NCI-H1092 (cell line): ENCODE measurements at places on chromosomes 6 and 20.

GRCh38 chr6:123551939-123552707 is 84.6 kb downstream of the TRDN start:
- no peak for DNase-seq

- DNase-seq: no peak
These were observed 29.3 kb downstream of the SNPH start for GRCh38 chr20:1295276-1295930.

DNA sequence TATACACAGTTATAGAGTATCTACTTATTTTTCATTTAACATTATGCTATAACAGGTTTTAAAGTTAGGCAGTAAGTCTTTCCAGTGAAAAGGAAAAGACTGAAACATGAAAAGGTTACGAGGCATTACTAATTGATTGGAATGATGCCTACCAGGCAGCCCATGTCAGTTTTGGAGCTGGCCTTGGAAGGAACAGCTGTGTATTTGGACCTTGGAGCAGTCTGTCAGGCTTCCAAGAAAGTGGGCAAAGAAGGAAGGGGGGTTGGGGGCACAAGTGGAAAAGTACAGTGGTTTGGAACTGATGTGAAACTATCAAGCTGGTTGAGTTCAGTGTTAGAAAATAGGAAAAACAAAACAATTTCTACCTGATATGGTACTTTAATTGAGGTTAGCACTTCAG is 41.7 kb downstream of the SLC16A10 start:
- no peak for DNase-seq

DNA sequence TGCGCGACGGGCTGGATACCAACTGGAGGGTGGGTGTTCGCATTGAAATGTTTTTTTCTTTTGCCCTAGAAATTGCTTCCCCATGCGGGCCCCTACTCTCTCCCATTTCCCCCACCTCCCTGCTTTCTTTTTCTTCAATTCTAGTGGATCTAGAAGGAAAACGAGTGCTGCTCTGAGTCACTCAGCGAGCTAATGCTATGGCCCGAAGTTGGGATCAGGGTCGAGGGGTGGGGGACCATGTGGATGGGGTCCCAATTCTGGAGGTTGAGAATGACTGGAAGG is 71.5 kb downstream of the SOX4 start:
- DNase-seq: no peak

GRCh38 chr6:119171864-119172588 is 93.6 kb upstream of the FAM184A start:
- no peak for DNase-seq

DNA sequence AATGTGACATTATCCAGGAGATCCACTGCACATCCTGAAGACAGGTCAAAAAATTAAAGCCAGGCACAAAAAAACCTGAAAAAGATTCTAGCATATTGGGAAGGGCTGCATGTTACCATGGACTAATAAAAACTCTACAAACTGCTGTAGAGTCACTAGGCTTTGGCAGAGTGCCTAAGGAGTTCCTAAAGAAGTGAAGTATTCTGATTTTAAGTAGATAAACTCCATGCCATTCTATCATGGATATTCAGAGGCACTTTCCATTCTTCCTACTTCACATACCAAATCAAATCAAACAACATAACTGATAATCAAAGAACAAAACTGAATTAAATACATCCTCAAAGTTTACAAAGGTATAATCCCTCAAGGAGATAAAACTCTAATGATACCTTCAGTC is 3.0 kb upstream of the MBOAT1 start:
- DNase-seq: no peak

DNA sequence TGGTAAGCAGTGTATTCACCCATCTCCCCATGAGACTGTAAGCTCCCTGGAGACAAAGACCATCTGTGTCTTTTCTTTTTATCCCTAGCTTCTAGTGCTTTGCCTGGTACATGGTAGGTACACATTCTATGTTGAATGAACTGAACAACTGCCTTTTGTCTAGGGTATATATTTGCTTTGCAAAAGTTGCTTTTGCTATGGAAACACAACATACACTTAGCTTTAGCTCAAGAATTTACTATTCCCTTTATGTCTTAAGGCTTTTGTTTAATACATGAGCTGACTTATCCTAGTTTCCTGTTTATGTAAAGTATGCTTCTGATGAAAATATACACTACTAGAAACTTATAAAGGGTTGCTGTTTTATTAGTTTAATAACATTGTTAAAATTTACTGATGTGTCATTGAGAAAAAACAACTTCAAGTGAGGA is 198.2 kb downstream of the PRL start:
- no peak for DNase-seq

- DNase-seq: peak; percentile 43
These were observed 6.7 kb upstream of the KCNK15 start for GRCh38 chr20:44738813-44739477.

GRCh38 chr20:44728801-44729443 is 13.8 kb downstream of the CCN5 start:
- DNase-seq: peak; percentile 60

- no peak for DNase-seq
These were observed 82.4 kb downstream of the PPP1R3G start for GRCh38 chr6:5167501-5167900.

GRCh38 chr6:162256361-162256760 is 471.2 kb downstream of the PRKN start:
- no peak for DNase-seq

GRCh38 chr6:14231501-14232280 is 114.1 kb downstream of the CD83 start:
- DNase-seq: no peak

GRCh38 chr20:12860619-12861247 is 148.0 kb upstream of the SPTLC3 start:
- DNase-seq: no peak

GRCh38 chr6:146851837-146852236 is 253.1 kb downstream of the ADGB start:
- no peak for DNase-seq

- DNase-seq: no peak
These were observed 33.2 kb upstream of the TRAM2 start for GRCh38 chr6:52610011-52610410.

- no peak for DNase-seq
These were observed 30.6 kb downstream of the ADGRF4 start for GRCh38 chr6:47729019-47729418.

- no peak for DNase-seq
These were observed 7.2 kb downstream of the PNLDC1 start for GRCh38 chr6:159807150-159807858.

DNA sequence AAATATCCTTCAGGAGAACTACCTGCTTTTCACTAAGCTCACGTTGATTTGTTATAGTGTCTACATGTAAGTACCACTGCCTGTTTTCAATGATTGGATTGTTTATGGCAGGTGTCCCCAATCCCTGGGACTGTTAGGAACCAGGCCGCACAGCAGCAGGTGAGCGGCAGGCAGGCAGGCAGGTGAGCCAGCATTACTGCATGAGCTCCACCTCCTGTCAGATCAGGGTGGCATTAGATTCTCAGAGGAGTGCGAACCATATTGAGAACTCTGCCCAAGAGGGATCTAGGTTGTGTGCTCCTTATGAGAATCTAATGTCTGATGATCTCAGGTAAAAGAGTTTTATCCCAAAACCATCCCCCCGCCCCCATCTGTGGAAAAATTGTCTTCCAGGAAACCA is 303.3 kb downstream of the EYA4 start:
- DNase-seq: no peak

DNA sequence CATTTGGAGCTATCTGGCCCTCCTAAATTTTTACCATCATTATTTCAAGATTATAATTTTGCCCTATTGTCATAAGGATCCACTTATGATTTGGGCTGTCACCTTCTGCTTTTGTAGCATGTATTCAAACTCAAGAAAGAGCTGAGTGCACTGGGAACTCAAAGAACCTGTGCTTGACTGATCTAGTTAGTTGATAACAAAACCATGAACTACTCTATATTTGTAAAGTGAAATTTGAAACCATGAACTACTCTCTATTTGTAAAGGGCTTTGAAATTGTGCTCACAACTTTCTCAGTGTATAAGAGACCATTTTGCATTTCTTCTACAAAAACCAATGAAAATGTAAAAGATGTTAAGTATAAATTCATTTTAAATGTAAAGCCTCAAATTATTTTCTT is 77.5 kb upstream of the POPDC3 start:
- no peak for DNase-seq

- DNase-seq: no peak
These were observed 3.4 kb upstream of the ZNF217 start for GRCh38 chr20:53597030-53597482.

DNA sequence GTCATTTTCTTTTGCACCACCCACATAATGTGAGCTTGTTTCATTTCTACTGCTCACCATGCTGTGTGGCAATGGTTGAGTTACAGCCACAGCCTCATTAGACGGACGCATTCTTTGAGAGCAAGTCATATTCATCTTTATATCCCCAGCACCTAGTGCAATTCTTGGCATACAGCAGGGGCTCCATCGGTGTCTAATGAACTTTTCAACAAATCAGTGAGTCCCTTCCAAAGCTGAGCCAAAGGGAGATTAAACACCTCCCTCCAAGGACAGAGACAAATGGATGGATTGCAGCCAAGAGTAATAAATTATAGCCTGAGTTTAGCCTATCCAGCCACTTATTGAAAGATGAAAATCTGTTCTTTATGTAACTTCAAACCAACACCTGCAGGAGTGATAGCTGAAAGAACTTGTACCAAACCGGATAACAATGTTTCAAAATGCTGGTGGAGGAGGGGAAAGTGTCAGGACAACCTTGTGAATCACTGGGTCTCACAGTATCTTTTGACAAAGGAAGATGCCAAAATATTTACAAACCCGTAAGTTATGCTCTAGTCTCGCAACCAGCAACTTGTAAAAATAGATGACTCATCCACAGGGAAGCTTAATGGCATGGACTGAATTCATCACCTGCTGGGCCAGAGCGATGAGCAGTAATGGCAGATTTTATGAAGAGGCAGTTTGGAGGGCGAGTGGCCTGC is 139.0 kb downstream of the PXDC1 start:
- no peak for DNase-seq

DNA sequence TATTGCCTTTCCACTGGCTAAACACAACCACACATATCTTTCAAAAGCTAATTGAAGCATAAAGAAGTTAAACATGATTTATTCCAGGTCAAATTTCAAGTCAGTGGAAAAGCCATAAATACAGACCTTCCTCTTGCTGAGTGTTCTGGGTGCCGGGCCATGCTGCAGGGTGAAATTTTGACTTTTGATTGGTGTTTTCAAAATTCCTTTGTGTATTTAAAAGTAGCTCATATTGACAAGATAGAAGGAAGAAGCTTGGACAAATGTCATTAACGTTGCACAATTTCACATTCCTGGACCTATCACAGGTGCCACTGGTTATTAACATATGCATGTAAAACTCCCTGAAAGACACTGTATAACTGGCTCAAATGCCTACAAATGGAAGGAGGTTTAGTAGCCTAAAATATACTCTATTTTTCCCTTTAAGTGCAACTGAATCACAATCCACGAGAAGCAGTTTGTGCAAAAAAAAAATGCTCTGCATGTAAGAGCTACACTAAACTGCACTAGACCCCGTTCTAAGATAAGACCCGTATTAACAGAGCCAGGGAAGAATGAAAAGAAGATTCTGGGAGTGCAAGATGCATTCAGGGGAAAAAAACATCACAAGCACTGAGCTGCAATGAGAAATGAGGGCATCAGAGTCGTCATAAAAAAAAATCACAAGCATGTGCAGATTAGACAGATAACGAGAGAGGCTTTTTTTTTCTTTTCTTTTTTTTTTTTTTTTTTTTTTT is 30.4 kb downstream of the ATXN1 start:
- no peak for DNase-seq

DNA sequence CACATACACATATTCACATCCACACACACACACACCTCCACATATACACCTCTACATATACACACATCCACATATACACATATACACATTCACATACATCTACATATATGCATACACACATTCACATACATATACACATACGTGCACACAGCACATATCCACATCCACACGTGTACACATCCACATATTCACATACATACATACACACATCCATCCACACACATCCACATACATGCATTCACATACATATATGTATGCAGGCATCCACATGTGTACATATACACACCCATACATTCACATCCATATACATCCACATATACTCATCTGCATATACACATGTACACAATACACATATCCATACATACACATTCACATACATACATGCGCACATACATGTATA is 25.6 kb upstream of the NKX2-2 start:
- no peak for DNase-seq

- no peak for DNase-seq
These were observed 4.6 kb downstream of the OR2H2 start for GRCh38 chr6:29589423-29590048.

GRCh38 chr20:24745617-24746350 is 203.3 kb upstream of the CST7 start:
- no peak for DNase-seq

- DNase-seq: no peak
These were observed 77.3 kb downstream of the TOX2 start for GRCh38 chr20:43991982-43992381.

DNA sequence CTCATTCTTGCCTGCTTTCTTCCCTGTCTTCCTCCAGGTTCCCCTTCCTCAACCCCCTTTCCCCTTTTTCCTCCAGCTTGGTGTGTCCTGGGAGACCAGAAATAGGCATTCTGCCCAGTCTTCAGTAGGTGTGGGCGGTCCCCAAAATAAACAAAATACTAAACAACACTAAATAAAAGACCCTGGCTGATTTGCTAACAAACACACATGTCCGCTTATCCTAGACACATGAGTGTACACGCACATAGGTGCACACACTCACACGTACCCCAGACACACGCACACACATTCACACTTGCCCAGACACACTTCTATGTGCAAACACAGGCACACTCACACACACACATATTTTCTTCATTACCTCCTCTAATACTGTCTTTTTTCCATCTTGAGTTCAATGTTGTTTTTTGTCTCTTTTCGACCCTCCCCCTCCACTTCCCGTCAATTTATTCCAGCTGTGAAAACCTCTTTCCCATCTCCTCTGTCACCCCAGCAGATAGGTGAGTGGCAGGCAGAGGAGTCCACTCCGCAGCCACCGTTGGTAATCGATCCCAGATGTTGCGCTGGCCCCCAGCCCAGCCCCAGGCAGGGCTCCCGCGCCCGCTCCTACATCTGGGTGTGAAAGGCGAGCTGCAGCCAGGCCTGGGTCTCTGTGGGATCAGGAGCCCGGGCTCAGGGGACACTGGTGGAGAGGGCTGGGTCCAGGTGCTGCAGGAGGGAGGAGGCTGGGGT is 56.9 kb upstream of the FOXP4 start:
- peak; percentile 28 for DNase-seq
